ENCODE measurements at places on chromosomes 13 and 19.

DNA sequence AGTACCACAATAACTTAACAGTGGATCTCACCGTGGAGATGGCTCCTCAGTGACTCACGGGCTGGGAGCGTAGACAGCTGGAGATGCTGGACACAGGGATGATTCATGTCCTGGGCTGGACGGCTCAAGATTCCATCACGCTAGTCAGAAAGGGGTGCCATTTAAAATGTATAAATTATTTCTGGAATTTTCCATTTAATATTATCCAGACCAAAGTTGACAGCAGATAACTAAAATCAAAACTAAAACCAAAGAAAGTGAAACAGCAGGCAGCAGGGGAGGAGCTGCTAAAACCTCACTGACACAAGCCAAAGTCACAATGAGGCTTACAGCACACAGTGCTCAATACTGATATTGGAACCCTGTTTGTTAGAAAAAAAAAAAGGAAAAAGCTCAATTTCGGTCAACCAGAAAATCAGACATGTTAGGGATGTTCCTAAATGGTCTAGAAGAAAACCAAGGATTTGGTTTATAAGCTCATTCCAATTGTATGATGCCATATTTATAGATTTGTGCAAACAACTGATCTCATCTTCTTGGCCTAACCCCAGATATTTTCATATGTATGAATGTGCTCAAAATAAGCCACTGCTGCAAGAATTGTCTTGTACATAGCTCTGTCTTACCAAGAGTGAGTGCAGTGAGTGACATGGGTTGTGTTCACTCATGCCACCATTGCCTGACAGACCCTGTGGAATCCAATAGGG is 111.8 kb downstream of the SACS start:
- DNase-seq = no peak

DNA sequence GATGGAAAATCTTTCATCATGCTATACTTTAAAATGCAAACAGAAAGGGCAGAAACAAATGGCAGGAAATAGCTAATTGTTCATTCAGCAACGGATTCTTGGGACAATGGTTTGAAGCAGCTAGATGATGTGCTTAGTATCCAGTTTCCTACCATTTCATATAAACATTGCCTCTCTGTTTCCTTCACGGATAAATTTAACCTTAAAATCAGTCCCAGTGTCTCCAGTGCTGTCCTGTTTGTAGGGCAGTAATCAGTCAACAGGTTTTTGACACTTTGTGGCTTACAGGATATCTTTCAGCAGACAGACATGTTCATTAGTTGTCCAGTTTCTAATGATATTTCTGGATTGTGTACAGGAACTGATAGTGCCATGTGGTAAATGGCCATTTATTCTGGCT is 24.7 kb upstream of the RB1 start:
- DNase-seq = no peak

- peak; percentile 86 for DNase-seq
Measured at GRCh38 chr19:41353466-41354342, at the start of gene TGFB1. Gene TGFB1 (minus strand): TSS chr19:41353922. CDS start chr19:41353044, 878 bp downstream.

- DNase-seq = no peak
Measured at GRCh38 chr13:31733066-31733465, 6.3 kb upstream of the RXFP2 start.

DNA sequence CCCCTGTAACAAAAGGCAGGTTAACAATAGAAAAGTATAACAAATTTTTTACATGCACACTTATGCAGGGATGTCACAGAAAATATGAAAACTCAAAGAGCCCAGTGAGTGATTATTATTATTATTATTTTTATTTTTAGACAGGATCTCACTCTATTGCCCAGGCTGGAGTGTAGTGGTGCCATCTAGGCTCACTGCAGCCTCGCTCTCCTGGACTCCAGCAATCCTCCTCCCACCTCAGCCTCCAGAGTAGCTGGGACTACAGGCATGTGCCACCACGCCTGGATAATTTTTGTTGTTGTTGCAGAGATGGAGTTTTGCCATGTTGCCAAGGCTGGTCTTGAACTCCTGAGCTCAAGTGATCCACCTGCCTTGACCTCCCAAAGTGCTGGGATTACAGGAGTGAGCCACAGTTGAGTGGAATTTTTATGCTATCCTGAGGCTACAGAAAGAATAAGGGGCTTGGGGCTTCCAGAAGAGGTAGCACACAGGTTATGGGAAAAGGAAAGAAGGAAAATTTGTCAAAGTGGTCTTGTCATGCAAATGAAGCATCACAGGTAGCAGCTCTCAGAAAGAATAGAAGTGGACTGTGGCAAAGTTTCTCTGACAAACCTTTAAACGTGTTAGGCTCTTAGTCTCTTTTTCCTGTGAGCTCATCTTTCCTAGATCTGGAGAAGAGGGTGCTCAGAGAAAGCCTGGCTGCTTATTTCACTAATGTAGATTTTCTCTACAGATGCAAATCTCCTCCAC is 87.7 kb upstream of the LSM14A start:
- DNase-seq = no peak

- peak; percentile 94 for DNase-seq
Measured at GRCh38 chr13:42039946-42040729, 8.3 kb upstream of the DGKH start.

DNA sequence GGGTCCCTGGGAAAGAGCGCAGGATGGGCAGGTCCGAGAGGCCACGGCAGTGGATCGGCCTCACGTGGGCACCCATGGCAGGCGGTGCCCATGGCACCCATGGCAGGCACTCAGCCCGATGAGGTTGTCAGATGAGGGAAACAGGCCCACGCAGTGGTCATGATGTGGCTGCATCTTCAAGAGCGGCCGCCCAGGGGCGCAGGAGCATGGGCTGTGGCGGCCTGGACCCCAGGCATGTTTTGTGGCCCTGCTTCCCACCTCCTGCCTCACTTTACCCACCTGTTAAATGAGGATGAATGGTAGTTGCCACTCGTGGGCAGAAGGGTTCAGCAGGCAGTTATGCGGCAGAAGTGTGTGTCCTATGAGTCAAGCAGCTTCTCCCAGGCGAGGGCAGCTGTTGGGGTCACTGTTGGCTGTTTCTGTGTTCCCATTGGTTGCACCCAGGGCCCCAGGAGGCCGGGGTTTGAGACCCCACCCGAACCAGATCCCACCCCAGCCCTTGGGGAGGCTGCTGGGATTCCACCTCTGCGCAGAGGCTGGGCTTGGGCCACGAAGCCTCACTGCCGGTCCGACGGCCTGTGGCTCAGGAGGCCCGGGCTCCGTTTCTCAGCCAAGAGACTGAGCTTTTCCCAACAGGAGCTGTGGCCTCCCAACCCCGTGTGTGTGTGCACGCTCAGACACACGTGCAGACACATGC is 30.0 kb downstream of the CSNK1G2 start:
- DNase-seq = no peak

DNA sequence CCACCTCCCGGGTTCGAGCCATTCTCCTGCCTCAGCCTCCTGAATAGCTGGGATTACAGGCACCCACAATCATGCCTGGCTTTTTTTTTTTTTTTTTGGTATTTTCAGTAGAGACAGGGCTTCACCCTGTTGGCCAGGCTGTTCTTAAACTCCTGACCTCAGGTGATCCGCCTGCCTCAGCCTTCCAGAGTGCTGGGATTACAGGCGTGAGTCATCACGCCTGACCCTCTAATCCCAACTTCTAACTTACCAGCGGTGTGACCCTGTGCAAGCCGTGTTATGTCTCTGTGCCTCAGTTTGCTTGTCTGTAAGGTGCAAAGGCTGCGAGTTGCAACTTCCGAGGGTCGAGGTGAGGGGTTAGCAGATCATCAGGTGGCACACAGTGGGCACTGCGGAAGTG is 17.3 kb downstream of the ZSWIM4 start:
- DNase-seq = no peak

DNA sequence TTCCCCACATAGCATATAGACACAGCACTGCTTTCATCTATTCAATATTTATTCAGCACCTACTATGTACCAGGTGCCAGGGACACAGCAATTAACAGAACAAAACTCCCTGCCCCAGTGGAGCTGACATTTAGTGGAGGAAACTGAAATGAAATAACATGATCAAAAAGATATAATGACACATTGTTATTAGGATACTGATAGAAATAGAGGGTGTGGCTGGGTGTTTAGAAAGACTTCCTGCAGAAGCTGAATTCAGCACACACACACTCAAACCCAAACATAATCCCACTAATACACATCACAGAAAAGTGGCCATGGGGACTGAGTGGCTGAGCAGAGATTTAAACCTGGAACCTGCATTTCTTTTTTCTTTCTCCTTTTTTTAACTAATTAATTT is 3.8 kb upstream of the CDC37 start:
- no peak for DNase-seq

DNA sequence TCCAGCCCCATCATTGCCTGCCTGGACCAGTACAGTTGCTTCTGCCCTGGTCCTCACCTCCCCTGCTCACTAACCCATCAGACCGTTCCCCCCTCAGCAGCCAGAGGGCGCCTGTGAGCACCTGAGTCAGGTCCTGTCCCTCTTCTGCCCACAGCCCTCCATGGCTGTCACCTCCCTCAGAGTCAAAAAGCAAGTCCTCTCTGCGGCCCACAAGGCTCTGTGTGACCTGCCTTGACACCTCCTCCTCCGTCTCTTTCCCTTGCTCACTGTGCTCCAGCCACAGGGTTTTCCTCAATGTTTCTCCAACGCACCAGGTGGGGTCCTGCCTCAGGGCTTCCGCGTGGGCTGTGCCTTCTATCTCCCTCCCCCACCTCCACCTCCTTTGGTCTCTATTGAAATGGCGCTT is 29.4 kb upstream of the PTPRS start:
- peak; percentile 52 for DNase-seq

DNA sequence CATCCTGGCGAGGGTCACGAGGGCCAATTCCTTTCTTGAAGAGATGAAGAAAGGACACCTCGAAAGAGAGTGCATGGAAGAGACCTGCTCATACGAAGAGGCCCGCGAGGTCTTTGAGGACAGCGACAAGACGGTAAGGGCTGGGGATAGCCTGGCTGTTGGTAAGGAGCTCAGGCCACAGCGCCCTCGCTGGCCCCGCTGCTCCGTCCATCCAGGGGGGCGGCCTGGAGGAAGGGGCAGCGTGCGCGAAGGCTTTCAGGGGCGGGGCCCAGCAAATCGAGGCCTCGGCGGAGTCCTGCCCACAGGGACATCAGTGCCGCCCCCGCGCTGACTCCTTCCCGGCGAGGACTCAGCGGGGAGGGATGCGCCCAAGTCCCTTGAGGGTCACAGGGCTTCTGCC is 6.9 kb downstream of the F10 start:
- no peak for DNase-seq

All from right forelimb (tissue), 1 donor.